ENCODE measurements at places on chromosomes 7 and 10.

GRCh38 chr10:124025152-124025551, 68.2 kb downstream of the CHST15 start:
- no peak for DNase-seq

- no peak for DNase-seq
Observed at GRCh38 chr7:151179287-151179860, 7.7 kb downstream of the ASB10 start.

DNA sequence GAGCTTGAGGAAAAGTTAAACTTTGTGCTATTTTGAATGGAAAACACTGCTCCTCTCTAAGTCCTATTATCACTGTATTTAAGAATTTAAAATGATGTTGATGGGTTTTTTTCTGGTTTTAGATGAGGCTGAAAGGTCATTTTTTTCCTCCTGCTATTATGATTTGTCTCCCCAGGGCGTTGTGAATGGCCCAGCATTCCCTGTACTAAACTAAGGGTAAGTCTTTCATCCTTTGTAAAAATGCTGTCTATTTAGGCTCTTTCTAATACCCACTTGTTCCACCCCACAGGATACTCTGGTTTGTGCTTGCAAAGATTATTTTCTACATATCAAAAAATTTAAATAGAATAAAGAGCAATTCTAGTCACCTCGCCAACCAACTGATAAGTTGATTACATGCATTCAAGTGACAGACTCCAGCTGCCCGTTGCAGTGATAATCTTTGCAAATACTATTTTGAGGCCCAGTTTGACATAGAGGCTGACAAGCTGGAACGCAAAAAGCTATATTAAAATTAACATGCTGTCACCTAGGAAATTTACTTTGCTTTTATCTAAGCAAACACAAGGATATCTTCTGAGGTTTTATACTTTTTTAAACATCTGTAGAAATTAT, 222.3 kb upstream of the TMEM229A start:
- DNase-seq = no peak

- no peak for DNase-seq
Observed at GRCh38 chr7:149459540-149460452, 1.1 kb downstream of the ZNF777 start.

DNA sequence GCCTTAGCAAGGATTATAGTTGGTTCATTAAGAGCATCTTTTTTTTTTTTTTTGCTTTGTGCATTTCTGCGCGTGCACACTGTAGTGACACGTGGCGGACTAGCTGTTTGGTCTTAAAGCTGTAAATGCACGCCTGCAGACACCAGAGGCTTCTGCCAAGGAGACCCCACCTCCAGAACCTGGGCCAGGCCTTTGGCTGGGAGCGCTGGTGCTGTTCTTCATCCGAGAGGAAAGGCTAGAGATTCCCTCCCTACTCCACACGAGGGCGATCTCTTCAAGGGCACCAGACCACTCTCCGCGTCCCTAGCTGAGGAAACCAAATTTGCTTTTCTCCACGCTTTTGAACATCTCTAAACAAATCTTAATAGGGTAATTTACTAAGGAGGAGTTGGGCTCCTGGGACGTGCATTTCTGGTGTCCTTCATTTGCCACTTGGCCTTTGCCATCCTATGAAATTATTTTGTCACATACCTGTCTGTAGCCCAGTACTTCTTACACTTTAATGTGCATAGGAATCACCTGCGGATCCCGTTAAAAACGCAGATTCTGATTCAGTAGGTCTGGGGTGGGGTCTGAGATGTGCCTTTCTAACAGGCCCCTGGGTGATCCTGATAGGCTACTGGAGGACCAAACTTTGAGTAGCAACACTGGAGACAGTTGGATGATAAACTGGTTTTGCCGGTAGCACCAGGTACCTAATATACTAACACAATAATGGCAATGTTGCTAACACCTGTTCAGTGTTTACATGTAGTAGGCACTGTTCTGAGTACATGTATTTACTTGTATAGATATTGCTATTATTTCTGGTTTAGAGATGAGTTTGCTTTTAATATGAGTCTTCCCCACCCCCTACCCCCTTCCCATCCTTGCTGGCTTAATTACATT, 1.3 kb upstream of the SLC26A5 start:
- peak; percentile 47 for DNase-seq

DNA sequence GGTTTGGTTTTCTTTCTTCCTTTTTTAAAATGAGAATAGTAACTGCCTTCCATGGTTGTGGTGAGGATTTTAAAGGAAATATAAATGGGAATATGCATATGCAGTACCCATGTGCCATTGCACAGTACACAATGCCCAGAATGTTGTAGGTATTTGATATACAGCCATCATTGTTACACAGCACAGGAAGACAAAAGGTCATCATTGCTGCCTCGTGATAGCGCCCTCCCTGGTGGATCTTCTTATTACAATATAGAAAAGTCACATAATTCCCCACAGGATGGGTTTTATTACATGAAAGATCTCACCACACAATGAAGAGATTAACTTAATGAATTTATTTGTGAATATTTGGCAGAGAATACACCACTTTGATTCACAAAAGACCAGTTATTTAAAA, 76.5 kb downstream of the PPP1R17 start:
- DNase-seq = no peak

GRCh38 chr10:16910793-16911164, 93.6 kb upstream of the RSU1 start:
- DNase-seq = no peak

DNA sequence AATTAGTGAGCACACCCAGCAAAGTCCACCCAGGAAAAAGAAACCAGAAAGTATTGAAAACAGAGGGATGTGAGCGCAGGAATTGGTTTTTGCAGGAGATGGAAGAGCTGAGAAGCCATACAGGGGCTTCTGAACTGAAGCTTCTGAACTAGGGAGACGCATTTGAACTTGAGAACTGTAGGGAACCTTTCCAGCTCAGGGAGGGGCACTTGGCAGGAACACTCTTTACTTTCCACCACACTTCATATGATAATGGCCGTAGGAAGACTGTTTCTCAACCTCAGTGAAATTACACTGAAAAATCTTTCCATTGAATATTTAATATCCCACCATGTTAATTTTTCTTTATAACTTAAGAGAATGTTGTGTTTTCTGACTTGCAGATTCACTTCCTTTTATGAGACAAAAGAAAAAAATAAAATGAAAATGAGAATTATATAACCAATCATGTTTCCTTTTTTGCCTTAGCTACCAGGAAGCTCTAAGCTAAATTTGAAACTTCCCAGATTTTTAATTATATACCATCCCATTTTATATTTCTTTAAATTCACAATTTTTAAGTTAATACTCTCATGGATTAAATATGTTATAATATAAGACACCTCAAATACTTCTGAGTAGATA, 98.3 kb upstream of the TCF7L2 start:
- no peak for DNase-seq

DNA sequence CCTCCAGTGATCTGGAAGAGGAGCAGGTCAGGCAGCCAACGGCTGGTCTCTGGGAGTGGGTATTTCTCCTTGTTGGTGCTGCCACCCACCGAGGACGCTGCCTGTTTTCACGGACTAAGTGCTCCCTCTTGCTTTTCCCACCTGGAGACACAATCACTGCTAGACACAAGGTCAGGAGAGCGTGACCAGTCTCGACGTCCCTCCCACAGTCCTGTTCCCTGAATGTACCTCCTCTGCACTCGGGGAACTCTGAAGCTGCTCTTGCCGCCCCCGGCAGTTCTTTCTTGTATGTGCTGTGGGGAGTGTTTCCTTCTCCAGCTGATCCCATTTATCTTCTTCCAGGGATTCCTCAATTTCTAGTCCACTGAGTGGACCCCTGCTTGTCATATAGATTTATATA, 89.4 kb downstream of the CYTH3 start:
- no peak for DNase-seq

DNA sequence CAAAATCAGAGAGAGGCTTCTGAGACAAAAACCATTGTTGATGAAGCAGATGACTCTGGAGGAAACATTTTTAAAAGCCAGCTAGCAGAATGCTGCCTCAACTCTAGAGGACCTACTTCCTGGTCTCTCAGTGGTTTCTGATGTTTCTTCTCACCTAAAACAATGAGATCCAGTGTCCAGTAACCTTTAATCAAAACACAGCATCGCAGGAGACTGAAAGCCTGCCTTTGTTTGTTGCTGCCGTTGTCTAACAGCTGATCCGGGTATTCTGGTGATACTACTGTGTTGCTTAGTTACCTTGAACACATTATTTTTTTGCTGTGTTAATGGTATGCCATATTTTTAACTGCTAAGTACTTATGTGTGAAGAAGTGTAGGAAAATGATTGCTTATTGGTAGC, 70.9 kb downstream of the WIPF3 start:
- DNase-seq = no peak

DNA sequence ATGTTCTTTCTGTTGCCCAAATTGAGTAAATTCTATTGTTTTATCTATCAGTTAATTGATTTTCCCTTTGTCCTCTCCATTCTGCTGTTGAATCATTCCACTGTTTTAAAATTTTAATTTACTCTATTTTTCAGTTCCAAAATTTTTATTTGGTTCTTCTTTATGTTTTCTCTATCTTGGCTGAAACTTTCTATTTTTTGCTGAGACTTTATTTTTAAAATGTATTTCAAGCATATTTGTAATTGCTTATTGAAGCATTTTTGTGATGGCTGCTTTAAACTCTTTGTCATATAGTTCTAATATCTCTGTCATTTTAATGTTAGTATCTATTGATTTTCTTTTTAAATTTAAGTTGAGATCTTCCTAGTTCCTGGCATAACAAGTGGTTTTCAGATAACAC, 60.5 kb downstream of the OR13A1 start:
- DNase-seq = no peak

GRCh38 chr10:71873582-71874211, 22.6 kb upstream of the PSAP start:
- no peak for DNase-seq

DNA sequence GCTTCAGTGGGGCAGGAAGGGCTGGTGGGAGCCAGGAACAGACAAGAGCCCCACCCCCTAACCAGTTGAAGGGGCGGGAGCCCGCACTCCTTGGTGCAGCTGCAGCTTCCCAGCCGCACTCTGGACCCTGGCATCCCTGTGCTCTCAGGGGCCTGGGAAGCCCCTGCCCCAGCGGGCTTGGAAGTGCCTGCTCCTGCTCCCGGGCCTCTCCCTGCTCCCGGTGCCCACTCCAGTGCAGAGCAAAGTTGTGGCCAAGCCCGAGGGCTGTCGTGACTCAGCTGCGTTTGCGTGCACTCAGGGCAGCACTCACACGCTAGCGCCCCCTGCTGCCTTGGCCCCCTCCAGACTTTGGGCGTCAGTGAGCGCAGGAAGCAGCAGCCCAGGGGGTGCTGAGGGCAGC, 883.8 kb downstream of the LRMDA start:
- no peak for DNase-seq

- no peak for DNase-seq
Observed at GRCh38 chr7:69699931-69700330, 101.7 kb downstream of the AUTS2 start.

DNA sequence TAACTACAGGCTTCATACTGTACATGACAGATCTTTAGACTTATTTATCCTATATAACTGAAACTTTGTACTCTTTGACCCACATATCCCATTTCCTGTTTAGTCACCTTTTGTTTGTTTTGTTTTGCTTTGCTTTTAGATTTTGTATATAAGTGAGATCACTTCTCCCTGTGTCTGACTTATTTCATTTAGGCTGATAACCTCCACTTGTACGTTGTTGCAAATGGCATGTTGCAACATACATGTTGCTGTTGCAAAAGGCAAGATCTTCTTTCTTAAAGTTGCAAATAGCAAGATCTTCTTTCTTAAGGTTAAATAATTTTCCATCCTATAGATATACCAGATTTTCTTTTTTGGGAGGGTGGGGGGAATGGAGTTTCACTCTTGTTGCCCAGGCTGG, 341.5 kb downstream of the OTUD1 start:
- DNase-seq = no peak

DNA sequence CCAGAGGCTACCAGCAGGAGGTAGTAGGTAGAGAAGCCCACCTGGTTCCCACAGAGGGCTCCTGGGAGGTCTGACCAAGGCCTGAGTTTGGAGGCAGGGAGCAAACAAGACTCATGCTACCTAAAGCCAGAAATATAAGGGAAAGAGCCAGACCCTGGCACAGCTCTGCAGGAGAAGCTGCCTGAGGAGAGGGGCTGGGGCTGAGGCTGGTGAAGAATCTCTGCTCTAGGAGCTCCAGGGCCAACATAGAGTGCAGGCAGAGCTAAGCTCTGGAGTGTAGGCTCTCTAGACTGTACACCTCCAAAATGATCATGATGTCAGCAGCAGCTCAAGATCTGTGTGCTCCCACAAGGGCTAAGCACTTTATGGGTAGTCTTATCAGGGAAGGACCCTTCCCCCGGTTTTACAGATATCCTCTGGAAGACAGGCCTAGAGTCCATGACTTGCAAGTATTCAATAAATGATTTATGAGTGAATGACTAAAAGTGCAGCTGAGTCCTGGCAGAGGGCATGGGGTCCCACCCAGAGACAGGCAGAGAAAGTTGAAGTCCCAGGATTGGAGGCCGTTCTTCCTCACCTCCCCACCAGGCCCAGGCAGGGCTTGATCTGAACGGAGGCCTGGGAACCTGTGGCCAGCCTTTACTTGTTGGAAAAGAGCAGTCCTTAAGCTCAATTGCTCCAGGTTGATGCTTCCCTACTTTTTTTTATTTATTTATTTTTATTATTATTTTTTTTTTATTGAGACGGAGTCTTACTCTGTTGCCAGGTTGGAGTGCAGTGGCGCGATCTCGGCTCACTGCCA, 71.5 kb upstream of the LRRC4 start:
- no peak for DNase-seq

GRCh38 chr10:6951732-6952131, 371.7 kb upstream of the PRKCQ start:
- DNase-seq = no peak

DNA sequence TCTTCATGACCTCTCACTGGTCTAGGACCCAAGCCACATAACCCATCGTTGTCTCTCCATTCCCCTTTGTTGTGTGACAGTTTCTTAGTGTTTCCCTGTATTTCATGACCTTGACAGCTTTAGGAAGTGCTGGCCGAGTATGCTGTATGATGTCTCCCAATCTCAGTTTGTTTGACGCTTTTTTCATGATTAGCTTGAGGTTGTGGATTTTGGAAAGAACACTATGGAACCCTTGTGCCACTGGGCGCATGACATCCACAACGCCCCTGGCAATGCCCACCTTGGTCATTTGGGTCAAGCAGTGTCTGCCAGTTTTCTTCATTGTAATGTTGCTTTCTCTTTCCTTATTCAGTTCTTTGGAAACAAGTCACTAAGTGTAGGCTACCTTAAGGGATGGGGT, 52.3 kb downstream of the RBM33 start:
- no peak for DNase-seq

DNA sequence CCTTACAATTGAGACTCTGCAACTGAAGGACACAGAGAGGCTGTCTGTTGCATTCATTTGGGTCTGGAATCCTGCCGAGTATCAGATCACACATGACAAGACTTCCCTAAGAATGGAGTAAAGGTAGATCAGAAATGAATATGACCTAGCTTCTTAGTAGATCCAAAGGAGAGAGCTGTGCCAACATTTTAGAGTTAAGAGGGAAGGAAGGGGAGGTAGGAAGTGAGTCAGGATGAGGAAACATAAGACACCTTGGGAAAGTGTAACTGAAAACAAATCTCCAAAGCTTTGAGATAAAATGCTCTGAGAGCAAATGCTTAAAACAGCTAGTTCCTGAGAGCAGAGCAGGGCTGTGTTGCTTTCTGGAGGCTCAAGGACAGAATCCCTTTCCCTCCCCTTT, 6.1 kb upstream of the SLC25A13 start:
- DNase-seq = no peak

Data from NCI-H2081 treated with DMSO at 0.1 percent for 48 hours (cell line).